ENCODE measurements at places on chromosomes 3 and 15.

DNA sequence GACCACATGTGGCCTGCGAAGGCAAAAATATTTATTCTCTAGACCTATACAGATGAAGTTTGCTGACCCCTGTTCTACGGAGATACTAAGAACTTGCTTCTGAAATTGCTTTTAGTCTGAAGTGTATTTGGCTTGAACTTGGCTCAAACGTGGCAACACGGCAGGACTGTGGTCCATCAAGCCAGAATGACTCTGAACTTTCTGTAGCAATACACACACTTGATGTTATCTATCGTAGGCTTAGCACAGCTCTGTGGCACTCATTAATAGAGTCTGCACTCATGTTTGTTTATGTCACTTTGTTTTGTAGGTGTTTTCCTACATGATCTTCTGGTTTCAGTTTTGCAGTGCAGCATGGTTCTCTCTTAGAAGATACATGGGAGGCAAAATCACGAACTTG is 298.1 kb downstream of the ADAMTS17 start:
- no peak for DNase-seq

- peak; percentile 66 for DNase-seq
These were observed 217.7 kb upstream of the CGNL1 start for GRCh38 chr15:57158589-57158988.

GRCh38 chr15:70768257-70768883 is 5.0 kb upstream of the UACA start:
- no peak for DNase-seq

DNA sequence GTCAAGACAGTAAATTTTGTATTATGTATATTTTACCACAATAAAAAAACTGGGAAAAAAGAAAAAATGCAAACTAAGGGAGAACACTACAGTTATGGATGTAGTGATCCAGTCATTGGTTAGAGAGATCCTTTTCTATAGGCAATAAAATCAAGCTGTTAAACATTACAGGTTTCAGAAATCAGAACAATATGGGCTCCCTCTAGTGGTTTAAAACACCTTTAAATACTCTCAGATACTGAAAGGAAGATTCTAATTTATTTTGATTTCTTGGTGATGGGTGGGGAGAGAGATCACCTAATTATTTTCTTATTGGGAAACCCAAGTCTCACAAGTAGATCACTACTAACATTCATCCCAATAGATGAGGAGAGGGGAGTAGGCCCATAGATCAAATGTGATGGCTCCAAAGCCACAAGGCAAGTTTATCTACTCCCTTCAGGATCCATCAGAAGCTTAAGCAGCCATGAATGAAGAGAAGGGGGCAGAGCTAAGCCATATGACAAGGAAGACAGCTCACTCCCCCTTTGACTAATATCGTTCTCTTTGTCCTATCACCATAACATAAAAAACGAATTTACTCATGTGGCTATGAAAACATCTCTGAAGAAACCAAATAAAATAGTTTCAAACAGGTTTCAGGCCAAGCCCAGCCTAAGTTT is 118.6 kb downstream of the ANO10 start:
- DNase-seq: peak; percentile 74

- DNase-seq: no peak
These were observed 430.6 kb upstream of the MCTP2 start for GRCh38 chr15:93800805-93801204.

Data from cerebellar cortex (tissue), 1 donor.